Stimulated activated naive CD4-positive, alpha-beta T cell (primary cell): ENCODE measurements at places on chromosomes 13 and 19.

- DNase-seq: no peak
These were observed 5.3 kb upstream of the CLEC4G start for GRCh38 chr19:7737215-7737614.

DNA sequence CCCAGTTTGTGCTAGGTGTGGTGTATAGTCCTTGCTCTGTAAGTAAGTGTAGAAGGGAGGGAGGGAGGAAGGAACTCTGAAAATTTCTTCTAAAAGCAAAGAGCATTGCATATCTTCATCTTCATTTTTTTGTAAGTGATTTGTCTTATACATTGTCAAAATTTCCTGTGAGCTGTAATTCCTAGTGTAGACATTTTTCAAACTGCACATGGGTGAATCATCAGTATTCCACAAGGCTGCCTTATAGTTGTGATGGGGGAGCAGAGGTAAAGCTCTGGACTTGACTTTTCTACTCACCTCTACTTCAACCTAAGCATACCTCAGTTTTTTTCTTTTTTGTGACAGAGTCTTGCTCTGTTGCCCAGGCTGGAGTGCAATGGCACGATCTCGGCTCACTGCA is 86.9 kb downstream of the CDK8 start:
- no peak for DNase-seq

- no peak for DNase-seq
These were observed 46.8 kb downstream of the TEX26 start for GRCh38 chr13:30978981-30979956.

- DNase-seq: no peak
These were observed 33.2 kb upstream of the MEDAG start for GRCh38 chr13:30872685-30873461.

GRCh38 chr19:30064771-30065494 is 122.9 kb downstream of the URI1 start:
- no peak for DNase-seq

DNA sequence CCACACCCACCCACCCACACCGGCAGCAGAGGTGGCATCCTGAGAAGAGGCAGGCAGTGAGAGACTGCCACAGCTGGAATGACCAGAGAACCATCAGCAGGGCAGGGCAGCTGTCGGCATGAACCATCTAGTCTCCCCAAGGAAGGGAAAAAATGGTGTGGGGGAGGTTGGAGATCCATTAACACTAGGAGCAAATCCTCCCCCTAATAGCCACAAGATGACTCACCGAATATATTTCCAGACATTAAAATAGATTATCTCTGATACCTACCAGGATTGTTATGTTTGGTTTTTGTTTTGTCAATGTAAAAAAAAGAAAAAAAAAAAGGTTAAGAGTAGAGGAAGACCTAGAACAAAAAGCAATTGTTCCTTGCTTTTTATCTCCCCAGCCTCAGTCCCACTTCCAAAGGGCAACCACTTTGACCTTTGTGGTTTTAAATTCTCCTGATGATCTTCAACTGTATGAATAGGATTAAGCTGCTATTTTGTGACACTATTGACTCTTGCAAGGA is 34.2 kb downstream of the THSD1 start:
- no peak for DNase-seq

DNA sequence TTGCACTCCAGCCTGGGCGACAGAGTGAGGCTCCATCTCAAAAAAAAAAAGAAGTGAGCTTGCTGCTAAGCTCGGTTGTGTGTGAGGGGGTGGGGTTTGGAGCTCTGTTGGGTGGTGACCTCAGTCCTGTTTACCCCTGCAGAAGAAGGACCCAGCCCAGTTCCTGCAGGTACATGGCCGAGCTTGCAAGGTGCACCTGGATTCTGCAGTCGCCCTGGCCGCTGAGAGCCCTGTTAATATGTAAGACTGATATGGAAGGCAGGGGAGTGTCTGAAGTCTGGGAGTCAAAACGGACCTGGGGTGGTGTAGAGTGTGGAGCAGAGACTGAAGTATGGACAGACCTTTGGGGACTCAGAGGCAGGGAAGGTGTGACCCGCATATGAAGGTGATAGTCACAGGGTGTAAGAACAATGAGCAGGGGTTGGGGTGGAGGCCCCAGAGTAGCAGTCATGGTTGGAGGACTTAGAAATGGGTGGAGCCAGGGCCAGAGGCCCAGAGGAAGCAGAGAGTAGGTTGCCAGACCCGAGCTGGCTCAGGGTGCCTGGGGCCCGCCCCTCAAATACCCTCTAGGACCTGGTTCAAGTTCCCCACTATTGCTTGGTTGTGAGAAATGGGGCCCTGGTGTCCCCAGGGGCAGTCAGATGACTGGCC is 13.2 kb downstream of the CLASRP start:
- no peak for DNase-seq

- no peak for DNase-seq
These were observed 27.6 kb upstream of the MATK start for GRCh38 chr19:3813473-3814392.

- DNase-seq: no peak
These were observed 10.4 kb downstream of the PNMA8A start for GRCh38 chr19:46460981-46461380.
